ENCODE measurements at places on chromosomes 3 and 15. TPM values are rescaled to one million over a fixed set of nuclear protein-coding genes. Genes with fewer than 3 reads are reported as not detected.

SCAANT1 gene
- not detected for total RNA-seq

C2CD4A gene
- total RNA-seq: not detected

ATP10A gene
- total RNA-seq: 4.2 TPM

KNL1 gene
- 12.9 TPM for total RNA-seq

FOXL2NB gene
- total RNA-seq: 101 TPM

SERP1 gene
- 176 TPM for total RNA-seq

HOMER2 gene
- 1.3 TPM for total RNA-seq

MUC4 gene
- total RNA-seq: not detected

SLC9C1 gene
- total RNA-seq: not detected
